Omental fat pad (tissue), 4 donors: ENCODE measurements at places on chromosomes 4 and X. TPM values are rescaled to one million over a fixed set of nuclear protein-coding genes. Genes with fewer than 3 reads are reported as not detected.

The TRMT44 gene
- 18.1 TPM for total RNA-seq

The RBM47 gene
- total RNA-seq: 51.0 TPM

The TMPRSS11A gene
- not detected for total RNA-seq

The SCML2 gene
- total RNA-seq: 1.3 TPM

The DUSP21 gene
- total RNA-seq: not detected

The NAT8L gene
- 12.4 TPM for total RNA-seq

The SMIM10 gene
- total RNA-seq: 3.5 TPM

The F8A2 gene
- total RNA-seq: not detected
